NCI-H2107 (cell line): ENCODE measurements at places on chromosomes 1 and 21.
A peak's percentile ranks its signal among the peaks of the same experiment; 100 is the strongest.

DNA sequence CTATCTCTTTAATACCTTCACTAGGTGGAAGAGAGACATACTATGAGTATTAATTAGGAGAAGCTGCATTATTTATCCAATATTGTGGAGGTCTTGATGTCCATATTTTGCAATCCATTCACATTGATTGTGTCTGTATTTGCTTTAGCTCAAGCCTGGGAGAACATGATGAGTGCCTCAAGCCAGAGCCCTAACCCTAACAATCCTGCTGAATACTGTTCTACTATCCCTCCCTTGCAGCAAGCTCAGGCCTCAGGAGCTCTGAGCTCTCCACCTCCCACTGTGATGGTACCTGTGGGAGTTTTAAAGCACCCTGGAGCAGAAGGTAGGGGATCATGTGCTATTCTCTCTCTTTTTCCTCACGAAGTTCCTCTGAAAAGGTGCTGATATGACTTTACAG lies 99.5 kb downstream of the CC2D1B start:
- no peak for DNase-seq

DNA sequence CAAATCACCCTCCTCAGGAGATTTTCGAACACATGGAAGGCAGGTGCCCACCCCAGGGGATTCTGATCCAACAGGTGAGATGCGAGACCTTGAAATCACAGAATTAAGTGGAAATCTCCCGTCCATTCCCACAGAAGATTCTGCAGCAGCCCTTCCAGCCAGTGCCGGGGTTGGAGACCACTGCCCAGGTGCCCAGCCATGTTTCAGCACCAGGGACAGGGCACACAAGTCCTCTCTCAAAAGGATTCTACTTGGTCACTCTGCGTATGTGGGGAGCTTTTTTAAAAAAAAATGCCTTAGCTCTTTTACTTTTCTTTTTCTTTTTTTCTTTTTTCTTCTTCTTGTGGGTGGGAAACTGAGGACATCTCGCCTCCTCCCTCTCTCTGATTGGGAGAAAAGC lies 80.7 kb downstream of the VWA5B1 start:
- DNase-seq: no peak

- no peak for DNase-seq
Observed at GRCh38 chr21:43593078-43593477, 66.2 kb downstream of the HSF2BP start.

- DNase-seq: no peak
Observed at GRCh38 chr1:94654031-94654430, 112.5 kb upstream of the F3 start.

GRCh38 chr1:13514821-13515220 lies 1.0 kb upstream of the LRRC38 start:
- no peak for DNase-seq

DNA sequence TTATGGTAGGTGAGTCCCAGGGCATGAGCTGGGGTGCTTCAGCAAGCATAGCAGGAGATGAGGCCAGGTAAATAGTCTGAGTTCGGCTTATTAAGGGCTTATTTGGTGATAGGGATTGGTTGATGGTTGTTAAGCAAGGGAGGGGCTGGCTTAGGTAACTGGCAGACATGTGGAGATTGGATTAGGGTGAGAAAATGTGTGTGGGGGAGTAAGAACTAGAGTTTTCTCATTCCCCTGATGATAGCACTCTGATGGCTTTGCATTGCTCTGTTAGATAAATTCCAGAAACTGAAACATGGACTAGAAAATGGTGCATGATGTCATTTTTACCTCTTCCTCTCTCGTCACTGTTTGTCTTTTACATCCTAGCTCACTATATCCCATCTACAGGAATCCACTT lies 53.6 kb downstream of the FGGY start:
- no peak for DNase-seq

DNA sequence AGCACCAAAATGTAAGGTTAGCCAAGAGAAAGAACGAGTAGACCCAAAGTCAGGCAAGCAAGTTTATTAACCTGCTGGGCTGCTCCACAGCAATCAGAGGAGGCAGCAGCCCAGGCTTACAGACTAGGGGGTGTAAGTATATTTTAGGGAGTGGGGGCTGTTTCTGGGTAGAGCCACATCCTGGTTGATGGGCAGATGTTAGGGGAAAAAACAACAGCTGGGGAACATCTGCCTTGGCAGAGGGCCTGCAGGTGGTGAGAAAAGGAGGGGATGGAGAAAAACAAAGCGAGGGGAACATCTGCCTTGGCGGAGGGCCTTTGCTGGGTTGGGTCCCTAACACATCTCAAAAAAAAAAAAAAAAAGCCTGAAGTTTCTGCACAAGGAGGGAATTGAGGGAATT lies 9.7 kb upstream of the ZBTB48 start:
- DNase-seq: no peak

DNA sequence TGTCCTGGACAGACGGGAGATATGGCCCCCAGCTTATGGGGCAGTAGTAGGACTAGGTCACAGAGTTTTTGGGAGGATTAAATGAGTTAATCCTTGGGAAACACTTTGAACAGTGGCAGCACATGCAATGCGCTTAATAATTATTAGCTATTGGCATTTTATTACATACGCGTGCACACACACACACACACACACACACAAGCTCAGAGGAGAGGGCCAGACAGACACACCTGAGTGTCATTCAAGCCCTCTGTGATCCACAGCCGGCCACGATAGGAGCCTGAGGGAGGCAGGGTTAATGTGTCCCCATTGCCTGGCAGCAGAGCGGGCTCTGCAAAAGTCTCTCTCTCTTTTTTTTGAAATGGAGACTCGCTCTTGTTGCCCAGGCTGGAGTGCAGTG lies 37.9 kb downstream of the EPHA2 start:
- DNase-seq: no peak

GRCh38 chr1:101307985-101308689 lies 71.3 kb downstream of the S1PR1 start:
- no peak for DNase-seq

DNA sequence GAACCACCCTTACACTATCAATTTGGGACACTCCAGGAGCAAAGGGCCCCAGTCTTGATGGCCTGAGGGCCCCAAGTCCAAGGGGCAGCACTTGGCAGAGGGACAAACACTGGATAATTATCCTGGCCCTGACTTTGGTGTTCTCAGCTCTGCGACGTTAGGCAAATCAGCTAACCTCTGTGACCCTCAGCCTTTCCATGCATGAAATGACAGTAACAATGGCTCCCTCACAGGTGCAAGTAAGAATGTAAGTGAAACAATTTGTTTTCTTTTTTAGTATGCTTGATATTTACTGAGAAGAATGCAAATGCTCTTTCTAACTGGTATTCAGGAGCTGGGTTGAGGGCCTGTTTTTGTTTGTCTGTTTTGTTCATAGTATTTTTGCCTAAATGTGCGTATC lies 61.6 kb upstream of the PRDX6 start:
- DNase-seq: no peak

DNA sequence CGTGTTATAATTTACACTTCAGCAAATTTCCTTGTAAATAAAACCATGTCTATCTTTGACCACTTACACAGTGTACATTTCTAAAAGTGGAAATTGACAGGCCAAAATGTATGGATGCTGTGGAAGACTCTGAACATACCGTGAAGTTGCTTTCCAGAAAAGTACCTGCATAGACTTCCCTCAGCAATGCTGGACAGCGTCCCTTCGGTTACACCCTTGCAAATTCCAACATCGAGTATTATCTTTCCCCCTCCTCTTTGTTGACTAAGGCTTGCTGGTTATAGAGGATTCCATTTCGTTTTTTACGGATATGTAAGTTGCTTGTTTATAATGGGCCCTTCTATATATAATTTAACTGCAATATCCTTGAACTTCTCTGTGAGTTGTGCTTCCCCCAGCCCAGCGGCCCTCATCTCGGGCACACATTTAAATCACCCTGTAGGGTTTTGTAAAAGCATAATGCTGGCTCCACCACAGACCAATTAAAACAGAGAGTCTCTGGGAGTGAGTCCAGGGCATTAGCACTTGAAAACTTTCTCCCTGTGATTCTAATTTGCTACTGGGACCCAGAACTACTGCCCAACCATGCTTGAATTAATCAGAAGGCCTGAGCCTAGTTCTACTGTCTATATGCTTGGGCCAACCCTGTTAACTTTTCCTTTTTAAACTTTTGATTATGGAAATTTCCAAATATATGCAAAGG lies 230.3 kb downstream of the GRIK3 start:
- DNase-seq: no peak

- no peak for DNase-seq
Observed at GRCh38 chr21:41835711-41836154, 43.4 kb downstream of the PRDM15 start.

DNA sequence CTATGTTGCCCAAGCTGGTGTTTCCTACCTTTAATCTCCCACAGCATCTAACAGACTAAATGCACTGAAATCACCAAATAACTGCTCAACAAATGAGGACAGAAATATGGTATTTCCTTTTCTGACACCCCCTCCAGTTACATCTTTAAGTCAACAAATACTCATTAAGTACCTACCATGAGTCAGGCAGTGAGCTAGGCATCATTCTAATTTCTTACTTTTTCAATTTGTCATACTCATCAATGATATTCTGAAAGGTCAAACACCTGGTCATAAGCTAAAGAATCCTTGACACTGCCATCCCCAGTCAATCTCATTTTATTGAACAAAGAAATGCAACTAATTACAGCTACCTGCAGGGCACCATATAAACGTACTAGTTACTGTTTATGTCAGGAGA lies 36.6 kb downstream of the LUZP1 start:
- DNase-seq: no peak

DNA sequence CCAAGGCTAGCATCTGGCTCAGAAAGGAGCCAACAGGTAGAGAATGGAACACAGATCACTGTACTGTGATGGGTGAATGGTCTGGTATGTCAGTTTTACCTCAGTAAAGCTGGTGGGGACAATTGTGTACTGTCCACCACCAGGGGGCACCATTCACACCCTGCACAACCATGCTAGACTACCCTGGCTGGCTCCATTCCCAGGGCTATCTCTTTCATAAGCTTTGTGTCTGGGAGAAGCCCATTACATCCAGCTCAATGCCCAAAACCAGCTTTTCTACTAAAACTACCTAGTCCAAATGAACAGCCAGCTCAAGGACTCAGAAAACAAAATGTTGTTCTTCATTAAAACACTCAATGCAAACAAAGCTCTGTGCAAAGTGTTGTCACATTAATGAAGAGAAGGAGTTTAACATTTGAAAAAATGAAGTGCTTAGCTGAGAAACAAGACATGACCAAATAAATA lies 62.0 kb upstream of the RASAL2 start:
- peak; percentile 50 for DNase-seq

DNA sequence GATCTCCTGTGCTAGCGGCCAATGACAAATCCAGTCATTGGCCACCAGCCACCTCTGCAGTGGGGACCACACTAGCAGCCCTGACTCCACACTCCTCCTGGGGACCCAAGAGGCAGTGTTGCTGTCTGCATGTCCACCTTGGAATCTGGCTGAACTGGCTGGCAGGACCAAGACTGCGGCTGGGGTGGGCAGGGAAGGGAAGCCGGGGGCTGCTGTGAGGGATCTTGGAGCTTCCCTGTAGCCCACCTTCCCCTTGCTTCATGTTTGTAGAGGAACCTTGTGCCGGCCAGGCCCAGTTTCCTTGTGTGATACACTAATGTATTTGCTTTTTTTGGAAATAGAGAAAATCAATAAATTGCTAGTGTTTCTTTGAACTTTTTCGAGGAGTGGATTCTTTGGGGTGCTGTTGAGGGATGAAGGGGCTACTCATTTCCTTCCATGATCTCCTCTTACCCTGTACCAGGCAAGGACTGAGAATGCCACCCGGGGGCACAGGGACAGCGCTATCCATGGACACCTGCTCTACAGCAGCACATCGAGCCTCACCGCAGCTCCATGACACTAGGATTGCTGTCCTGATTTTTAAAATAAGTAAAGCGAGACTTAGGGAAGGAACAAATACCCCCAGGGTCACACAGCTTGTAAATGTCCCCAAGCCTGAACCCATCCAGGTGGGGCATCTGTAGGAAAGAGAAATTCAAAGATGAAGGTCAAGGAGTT lies 44.7 kb downstream of the TNNT2 start:
- DNase-seq: no peak

DNA sequence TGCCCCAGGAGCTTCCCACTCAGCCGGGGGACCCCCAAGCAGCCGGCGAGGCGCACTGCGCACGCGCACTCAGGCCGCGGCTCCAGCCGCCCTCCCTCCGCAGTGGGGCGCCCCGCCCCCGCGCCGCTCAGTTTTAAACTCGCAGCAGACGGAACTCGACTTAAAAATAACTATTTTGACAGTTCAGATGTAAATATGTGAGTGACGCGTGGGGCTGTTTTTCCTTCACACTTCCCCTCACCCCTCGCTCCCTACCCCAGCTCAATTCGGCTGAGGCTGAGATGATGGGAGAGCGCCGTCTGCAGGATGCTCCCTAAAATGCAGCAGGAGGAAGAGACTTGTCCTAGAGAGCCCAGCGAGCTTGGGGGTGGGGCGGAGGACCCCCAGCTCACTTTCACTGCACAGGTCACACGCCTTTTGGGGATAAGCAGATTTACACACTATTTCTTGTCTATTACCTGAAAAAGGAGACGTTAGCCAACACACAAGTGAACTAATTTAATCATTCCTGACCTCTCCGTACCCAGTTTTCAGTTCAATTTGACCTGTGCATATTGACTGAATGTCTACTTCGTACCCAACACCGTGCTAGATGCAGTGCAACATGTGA lies 8.9 kb upstream of the LEMD1 start:
- DNase-seq: no peak

DNA sequence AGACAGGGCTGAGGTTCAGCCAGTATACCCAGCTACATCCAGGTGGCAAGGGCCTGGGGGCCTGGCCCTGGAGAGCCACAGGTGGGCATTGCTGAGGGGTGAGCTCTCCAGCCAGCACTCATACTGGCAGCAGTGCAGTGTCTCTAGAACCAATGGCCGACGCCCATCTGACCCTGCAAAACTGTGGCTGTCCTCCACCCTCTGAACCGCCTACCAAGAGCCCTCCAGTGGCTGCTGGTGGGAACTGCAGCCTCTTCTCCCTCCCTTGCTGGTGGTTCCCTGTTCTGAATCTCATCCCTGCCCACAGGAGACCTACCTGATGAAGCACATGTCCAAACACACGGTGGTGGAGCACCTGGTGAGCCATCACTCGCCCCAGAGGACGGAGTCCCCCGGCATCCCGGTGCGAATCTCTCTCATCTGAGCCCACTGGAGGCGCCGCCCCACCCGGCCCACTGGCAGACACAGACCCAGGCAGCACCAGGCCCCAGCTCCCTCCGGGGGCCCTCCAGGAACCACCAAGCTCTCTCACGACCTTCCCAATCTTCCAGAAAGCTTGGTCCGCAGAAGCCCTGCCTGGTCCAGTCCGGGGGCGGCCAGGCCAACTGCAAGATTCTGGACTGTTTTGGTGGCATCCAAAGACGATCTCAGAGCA lies 22.1 kb downstream of the A3GALT2 start:
- peak; percentile 14 for DNase-seq

GRCh38 chr1:230136453-230137336 lies 69.7 kb downstream of the GALNT2 start:
- DNase-seq: no peak

GRCh38 chr1:225559326-225559725 lies 93.6 kb downstream of the ENAH start:
- no peak for DNase-seq

- DNase-seq: no peak
Observed at GRCh38 chr1:158248118-158248517, 6.1 kb upstream of the CD1A start.

GRCh38 chr1:15758953-15759661 lies 512 bp downstream of the FBLIM1 start:
- DNase-seq: no peak
